ENCODE measurements at places on chromosomes 4 and X. TPM values are rescaled to one million over a fixed set of nuclear protein-coding genes. Genes with fewer than 3 reads are reported as not detected.

The UCHL1 gene
- total RNA-seq: 4.0 TPM

DNA sequence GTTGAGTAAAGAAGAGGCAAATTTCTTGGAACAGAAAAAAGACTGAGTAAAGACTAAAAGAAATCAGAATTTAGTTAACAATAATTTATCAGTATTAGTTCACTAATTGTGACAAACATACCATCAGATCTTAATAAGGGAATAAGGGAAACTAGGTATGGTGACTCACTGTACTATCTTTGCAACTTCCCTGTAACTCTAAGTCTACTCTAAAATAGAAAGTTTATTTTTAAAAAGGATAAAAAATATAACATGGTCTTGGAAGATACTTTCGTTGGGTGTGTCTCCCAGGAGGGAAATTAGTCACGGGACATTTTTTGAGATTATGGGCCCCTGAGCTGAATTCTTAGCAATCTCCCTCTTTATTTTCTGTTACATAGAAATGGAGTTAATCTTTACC lies 97.3 kb downstream of the EMCN start:
- no peaks in the 10 kb centered on the region for H3K27me3 ChIP-seq
- no peak overlapping the region for H3K27ac ChIP-seq
- no peak for DNase-seq
- no peaks in the 10 kb centered on the region for H3K36me3 ChIP-seq

DNA sequence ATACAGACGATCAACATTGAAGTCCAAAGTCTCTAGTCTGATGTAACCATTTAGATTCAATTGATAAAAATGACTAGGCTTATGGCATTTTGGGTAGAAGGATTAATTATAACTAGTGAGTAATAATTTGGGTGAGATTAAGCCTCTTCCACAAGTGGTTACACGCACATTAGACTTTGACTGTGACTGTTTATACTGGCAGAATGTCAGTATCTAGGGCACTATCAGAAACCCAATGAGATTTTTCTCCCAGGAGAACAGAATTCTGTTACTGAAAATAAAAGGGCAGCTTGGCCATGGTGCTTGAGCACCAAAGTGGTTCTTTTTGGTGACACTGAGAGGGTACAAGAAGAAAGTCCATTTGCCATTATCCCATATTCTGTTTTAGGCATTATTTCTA lies 3.3 kb downstream of the PLS3 start:
- no peak overlapping the region for H3K4me3 ChIP-seq
- H3K27ac ChIP-seq: peak overlapping the region; percentile 47
- DNase-seq: no peak
- no peaks in the 10 kb centered on the region for H3K36me3 ChIP-seq
- H3K27me3 ChIP-seq: no peaks in the 10 kb centered on the region
- no peaks in the 10 kb centered on the region for H3K4me1 ChIP-seq

DNA sequence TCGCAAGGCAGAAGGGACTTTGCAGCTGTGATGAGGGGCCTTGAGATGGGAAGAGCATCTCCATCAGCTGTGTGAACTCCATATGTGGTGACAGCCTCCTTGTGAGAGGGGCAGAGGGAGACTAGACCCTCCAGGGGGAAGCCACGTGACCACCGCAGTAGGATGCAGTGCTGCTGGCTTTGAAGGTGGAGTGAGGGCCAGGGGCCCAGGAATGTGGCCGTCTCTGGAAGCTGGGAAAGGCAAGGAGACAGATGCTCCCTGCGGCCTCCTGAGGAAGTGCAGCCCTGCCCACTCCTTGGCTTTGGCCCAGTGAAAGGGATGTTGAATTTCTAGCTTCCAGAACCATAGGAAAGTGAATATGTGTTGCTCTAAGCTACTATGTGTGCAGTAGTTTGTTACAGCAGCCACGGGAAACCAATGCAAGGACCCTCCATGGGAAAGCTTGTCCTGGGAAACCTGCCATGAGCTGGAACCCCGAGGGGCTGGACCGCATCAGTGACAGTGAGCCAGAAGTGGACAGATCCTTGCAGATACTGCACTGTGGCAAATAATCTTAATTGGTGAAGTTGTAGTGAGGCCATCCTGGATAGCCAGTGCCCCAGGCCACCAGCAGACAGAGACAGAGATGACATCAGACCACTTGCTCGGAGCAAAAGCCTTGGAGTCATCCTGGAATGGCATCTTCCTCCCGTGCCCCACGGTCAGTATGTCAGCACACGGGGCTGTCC lies 35.4 kb upstream of the SORCS2 start:
- H3K27ac ChIP-seq: no peak overlapping the region
- DNase-seq: no peak
- no peaks in the 10 kb centered on the region for H3K36me3 ChIP-seq

DNA sequence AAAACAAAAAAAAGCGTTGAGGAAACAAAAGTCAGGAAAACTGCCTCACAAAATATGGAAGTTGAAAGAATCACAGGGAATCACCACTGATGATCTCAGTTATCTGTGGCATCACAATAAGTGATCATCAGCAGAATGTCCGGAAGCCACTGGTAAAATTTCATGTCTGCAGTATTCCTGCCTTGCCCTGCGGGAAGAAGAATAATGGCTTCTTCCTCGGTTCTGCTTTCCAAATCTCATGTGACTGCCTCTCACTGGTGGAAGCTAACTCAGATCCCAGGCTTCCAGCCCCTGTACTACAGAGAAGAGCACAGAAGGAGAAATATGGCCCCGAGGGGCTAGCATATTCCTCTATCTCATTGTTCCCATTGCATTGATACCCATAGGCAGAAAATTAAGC lies 12.7 kb upstream of the ZNF330 start:
- no peak overlapping the region for H3K27ac ChIP-seq
- no peak overlapping the region for H3K4me3 ChIP-seq
- H3K36me3 ChIP-seq: no peaks in the 10 kb centered on the region
- H3K27me3 ChIP-seq: no peaks in the 10 kb centered on the region

- peaks cover 13% of the 10 kb centered on the region for H3K4me1 ChIP-seq
- H3K36me3 ChIP-seq: no peaks in the 10 kb centered on the region
- peak overlapping the region; percentile 96 for H3K27ac ChIP-seq
- H3K4me3 ChIP-seq: peak overlapping the region; percentile 58
Observed at GRCh38 chr4:139015948-139016471, 429 bp downstream of the NOCT start.

DNA sequence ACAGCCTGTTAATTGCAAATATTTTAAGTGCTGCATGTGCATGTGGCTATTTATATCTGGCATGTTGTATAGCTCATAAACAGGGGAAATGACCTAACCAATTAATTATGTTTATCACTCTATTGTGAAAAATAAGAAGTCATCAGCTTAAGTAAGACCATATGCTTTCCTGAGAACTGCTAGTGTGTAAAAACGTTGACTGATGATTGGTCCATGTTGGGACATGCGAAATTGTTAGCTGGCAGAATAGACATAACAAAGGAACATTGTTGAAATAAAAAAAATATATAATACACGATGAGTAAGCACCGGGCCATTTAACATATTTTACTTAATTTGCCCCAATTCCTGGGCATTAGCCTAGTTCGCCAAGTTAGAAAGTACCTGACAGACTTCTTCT lies 207.5 kb downstream of the ANK2 start:
- no peaks in the 10 kb centered on the region for H3K36me3 ChIP-seq
- no peak overlapping the region for H3K4me3 ChIP-seq
- H3K27me3 ChIP-seq: no peaks in the 10 kb centered on the region
- no peaks in the 10 kb centered on the region for H3K4me1 ChIP-seq
- H3K27ac ChIP-seq: no peak overlapping the region
- DNase-seq: no peak

DNA sequence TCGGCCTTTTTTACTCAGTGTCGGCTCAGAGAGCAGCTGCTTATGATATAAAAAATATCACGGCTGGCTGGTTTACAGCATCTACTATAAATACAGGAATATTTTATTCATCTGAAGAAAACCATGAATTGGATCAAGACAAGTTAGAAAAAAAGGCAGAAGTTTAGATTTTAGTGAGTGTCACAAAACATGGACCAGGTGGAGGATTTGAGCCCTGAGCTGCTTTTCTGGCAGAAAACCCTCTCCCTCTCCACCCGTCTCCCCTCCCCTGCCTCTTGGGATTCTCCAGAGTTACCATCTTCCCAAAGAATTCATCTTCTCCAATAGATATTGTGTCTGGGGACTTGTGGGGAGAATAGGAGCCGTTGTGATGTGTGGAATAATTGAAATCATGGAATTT lies 142.8 kb upstream of the RAI2 start:
- no peak for DNase-seq
- no peaks in the 10 kb centered on the region for H3K36me3 ChIP-seq
- H3K4me3 ChIP-seq: no peak overlapping the region
- no peaks in the 10 kb centered on the region for H3K4me1 ChIP-seq

The SMIM10L2A gene
- total RNA-seq: 0.15 TPM

DNA sequence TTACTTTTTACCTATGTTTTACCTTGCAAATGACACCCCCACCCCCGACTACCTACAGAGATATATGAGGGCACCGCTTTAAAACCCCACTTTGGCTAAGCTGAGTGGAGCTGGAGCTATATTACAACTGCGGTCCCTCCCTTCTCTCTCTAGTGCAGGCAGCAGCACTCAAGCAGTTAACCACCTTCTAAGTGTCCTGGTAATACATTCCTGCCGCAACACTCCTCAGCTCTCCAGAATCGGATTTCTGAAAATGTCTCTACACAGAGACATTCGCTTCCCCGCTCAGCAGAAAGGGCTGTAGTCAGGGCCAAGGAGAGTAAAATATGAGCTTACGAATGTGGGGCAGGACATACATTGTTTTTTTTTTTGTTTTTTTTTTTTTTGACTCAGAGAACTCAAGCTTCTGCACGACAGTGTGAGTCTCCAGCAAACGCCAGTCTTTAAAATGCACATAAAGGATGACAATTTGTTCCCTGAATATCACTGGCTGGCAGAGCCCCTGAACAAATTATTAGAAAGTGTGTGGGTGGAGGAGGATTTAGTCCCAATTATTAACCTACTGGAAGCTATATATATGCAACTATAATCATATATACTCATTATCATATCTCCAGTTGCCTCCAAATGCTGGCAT lies 287.0 kb upstream of the TET2 start:
- H3K27ac ChIP-seq: no peak overlapping the region
- no peaks in the 10 kb centered on the region for H3K27me3 ChIP-seq
- no peaks in the 10 kb centered on the region for H3K36me3 ChIP-seq
- DNase-seq: no peak
- no peak overlapping the region for H3K4me3 ChIP-seq

DNA sequence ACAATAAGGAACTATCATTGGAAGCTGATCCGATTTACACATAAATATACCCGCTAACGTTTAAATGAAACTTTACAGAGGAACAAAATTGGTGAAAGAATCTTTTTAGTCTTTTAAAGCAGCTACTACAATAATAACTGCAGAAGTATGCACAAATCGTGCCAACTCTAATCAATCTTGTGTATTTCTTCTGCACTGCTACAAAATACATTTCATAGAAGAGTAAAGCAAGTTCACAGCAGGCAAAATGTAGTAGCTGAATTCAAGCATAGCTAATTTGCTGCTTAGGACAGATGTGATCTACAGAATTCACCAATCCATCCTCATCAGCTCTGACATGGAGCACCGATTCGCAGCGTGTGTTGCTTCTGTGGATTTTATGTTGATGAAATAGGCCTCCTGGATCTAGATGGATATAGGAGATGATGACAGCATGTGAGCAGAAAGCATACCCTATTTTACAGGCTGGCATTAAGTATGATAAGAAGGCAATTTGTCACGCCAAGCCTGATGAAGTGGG lies 367.3 kb upstream of the FGF13 start:
- no peak overlapping the region for H3K4me3 ChIP-seq
- DNase-seq: no peak
- no peak overlapping the region for H3K27ac ChIP-seq
- H3K36me3 ChIP-seq: no peaks in the 10 kb centered on the region
- H3K27me3 ChIP-seq: no peaks in the 10 kb centered on the region
- no peaks in the 10 kb centered on the region for H3K4me1 ChIP-seq

Data from right lobe of liver (tissue), 6 donors.